ENCODE measurements at places on chromosomes 7 and 10. TPM values are rescaled to one million over a fixed set of nuclear protein-coding genes. Genes with fewer than 3 reads are reported as not detected.

The PNLIPRP3 gene
- total RNA-seq: not detected

The XRCC2 gene
- total RNA-seq: 8.5 TPM

The MAT1A gene
- not detected for total RNA-seq

The LBX1 gene
- total RNA-seq: not detected

The NUTM2E gene
- total RNA-seq: not detected

The HPS1 gene
- 67.1 TPM for total RNA-seq

The RPEL1 gene
- total RNA-seq: not detected
